Activated CD8-positive, alpha-beta T cell treated with anti-CD3 and anti-CD28 coated beads, Interleukin-2, amount 10 ng/mL, durations not matched to agents 7 days and 5 days (primary cell): ENCODE measurements at places on chromosomes 6 and 20. TPM values are rescaled to one million over a fixed set of nuclear protein-coding genes. Genes with fewer than 3 reads are reported as not detected.

Gene IMPG1
- not detected for total RNA-seq

DNA sequence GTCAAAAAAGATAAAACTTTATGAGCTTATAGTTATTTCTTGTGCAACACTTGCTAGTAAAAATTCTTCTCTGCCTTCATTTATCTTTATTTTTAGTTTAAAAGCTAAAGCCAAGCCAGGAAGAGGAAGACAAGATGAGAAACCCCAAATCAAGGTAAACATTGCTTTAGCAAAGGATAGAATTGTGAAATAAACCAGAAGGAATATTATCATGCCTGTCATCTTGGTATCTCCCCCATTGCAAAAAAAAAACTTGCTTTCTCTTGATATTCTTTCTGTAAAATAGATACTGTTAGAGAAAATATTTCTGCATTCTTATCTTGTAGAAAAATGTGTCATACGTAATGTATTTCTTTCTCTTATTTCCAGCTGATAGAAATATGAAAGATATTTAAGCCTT, 432.8 kb downstream of the GJA1 start:
- no peak for DNase-seq
- no peak overlapping the region for H3K4me3 ChIP-seq
- H3K4me1 ChIP-seq, result no peaks in the 10 kb centered on the region
- no peaks in the 10 kb centered on the region for H3K27me3 ChIP-seq
- H3K27ac ChIP-seq, result no peak overlapping the region
- H3K36me3 ChIP-seq, result no peaks in the 10 kb centered on the region

- DNase-seq, result no peak
- peaks cover 3% of the 10 kb centered on the region for H3K36me3 ChIP-seq
- no peak overlapping the region for H3K27ac ChIP-seq
- peaks cover 17% of the 10 kb centered on the region for H3K4me1 ChIP-seq
- H3K27me3 ChIP-seq, result no peaks in the 10 kb centered on the region
- H3K4me3 ChIP-seq, result no peak overlapping the region
Measured at GRCh38 chr6:36743538-36744303, 46.1 kb downstream of the RAB44 start.

DNA sequence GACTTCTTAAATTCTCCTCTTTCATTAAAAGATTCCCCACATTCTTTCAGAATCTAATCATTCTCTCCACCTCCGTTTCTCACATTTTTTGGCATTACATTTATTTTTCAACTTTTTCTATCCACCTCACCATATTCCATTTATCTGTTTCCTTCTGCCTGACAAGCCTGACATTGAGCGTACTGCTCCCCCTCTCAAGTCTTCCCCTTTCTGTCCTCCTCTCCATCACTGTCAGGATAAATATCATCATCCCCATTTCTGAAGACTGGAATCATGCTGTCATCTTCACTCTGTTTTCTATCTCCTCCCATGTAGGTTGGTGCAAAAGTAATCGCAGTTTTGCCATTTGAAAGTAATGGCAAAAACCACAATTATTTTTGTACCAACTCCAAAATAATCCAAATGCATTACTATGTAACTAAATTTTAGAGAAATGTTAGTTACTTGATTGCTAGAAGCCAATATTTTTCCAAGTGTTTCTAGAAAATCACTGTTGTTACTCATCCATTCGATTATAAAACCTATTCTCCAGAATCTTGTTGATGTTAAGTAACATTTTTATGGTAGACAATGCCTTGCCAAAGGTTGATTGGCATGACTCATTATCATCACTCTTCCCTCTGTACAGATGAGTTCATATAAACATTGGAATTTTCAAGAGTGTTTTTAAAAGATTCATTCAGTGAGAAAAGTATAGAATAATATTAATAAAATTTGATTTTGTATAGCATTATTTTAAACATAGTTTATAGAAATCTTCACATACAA, 292.3 kb upstream of the RNF217 start:
- H3K4me3 ChIP-seq, result no peak overlapping the region
- no peak overlapping the region for H3K27ac ChIP-seq
- DNase-seq, result no peak
- H3K36me3 ChIP-seq, result no peaks in the 10 kb centered on the region
- H3K4me1 ChIP-seq, result no peaks in the 10 kb centered on the region
